CD4-positive, CD25-positive, alpha-beta regulatory T cell (primary cell): ENCODE measurements at places on chromosomes 5 and 9. TPM values are rescaled to one million over a fixed set of nuclear protein-coding genes. Genes with fewer than 3 reads are reported as not detected.

The ADAMTS6 gene
- 0.18 TPM for polyA plus RNA-seq

The GDA gene
- polyA plus RNA-seq: not detected

The KCNV2 gene
- polyA plus RNA-seq: not detected

The SH3PXD2B gene
- not detected for polyA plus RNA-seq

The PDCD1LG2 gene
- 2.5 TPM for polyA plus RNA-seq

The CCNJL gene
- polyA plus RNA-seq: not detected

The TNIP1 gene
- 61.4 TPM for polyA plus RNA-seq

The UAP1L1 gene
- polyA plus RNA-seq: 1.4 TPM

The CDH10 gene
- polyA plus RNA-seq: not detected

The CTXN3 gene
- polyA plus RNA-seq: not detected

The CDH18 gene
- not detected for polyA plus RNA-seq

The MORN5 gene
- not detected for polyA plus RNA-seq

The PALM2AKAP2 gene
- not detected for polyA plus RNA-seq

The C5orf52 gene
- not detected for polyA plus RNA-seq

The NEK6 gene
- 3.5 TPM for polyA plus RNA-seq

The PCDHB6 gene
- not detected for polyA plus RNA-seq

The TSSK1B gene
- polyA plus RNA-seq: not detected

The PRDM9 gene
- not detected for polyA plus RNA-seq

The MYORG gene
- 0.34 TPM for polyA plus RNA-seq

The HBEGF gene
- not detected for polyA plus RNA-seq

The MELK gene
- polyA plus RNA-seq: 0.90 TPM

The CCNH gene
- 65.8 TPM for polyA plus RNA-seq

The NR6A1 gene
- not detected for polyA plus RNA-seq

The LIFR gene
- not detected for polyA plus RNA-seq

The CARD9 gene
- 0.82 TPM for polyA plus RNA-seq

The SLC46A2 gene
- 0.11 TPM for polyA plus RNA-seq

The ANKRD34B gene
- not detected for polyA plus RNA-seq

The OR1J2 gene
- not detected for polyA plus RNA-seq

The ZNF462 gene
- not detected for polyA plus RNA-seq

The ITGA2 gene
- polyA plus RNA-seq: 0.29 TPM

The LHX3 gene
- polyA plus RNA-seq: not detected

The IFNA14 gene
- not detected for polyA plus RNA-seq

The RGS3 gene
- 12.5 TPM for polyA plus RNA-seq

The PLPP7 gene
- not detected for polyA plus RNA-seq

The MTAP gene
- 8.2 TPM for polyA plus RNA-seq

The HTR4 gene
- polyA plus RNA-seq: not detected

The RPP25L gene
- 63.4 TPM for polyA plus RNA-seq

The RNF44 gene
- polyA plus RNA-seq: 4.3 TPM

The OMD gene
- polyA plus RNA-seq: not detected

The RUSC2 gene
- 0.12 TPM for polyA plus RNA-seq

The LCN15 gene
- polyA plus RNA-seq: not detected

The SHISAL2B gene
- polyA plus RNA-seq: not detected

The CEP120 gene
- 33.0 TPM for polyA plus RNA-seq

The FOXI1 gene
- polyA plus RNA-seq: not detected

The ABITRAM gene
- polyA plus RNA-seq: 12.7 TPM

The RMRP gene
- polyA plus RNA-seq: not detected

The TBC1D2 gene
- polyA plus RNA-seq: 10.4 TPM

The ZBTB6 gene
- 2.0 TPM for polyA plus RNA-seq

The NIM1K gene
- not detected for polyA plus RNA-seq

The ZFP2 gene
- 0.23 TPM for polyA plus RNA-seq

The ARL14EPL gene
- not detected for polyA plus RNA-seq

The PCDHB7 gene
- polyA plus RNA-seq: not detected

The NOL8 gene
- polyA plus RNA-seq: 28.3 TPM

The ENC1 gene
- polyA plus RNA-seq: 0.69 TPM
